ENCODE measurements at places on chromosomes 3 and 15.
A peak's percentile ranks its signal among the peaks of the same experiment; 100 is the strongest.

- H3K36me3 ChIP-seq, result no peaks in the 10 kb centered on the region
- no peak overlapping the region for H3K4me3 ChIP-seq
- no peak for DNase-seq
- H3K27ac ChIP-seq, result no peak overlapping the region
These were observed 42.6 kb downstream of the CCR4 start for GRCh38 chr3:32994045-32994444.

DNA sequence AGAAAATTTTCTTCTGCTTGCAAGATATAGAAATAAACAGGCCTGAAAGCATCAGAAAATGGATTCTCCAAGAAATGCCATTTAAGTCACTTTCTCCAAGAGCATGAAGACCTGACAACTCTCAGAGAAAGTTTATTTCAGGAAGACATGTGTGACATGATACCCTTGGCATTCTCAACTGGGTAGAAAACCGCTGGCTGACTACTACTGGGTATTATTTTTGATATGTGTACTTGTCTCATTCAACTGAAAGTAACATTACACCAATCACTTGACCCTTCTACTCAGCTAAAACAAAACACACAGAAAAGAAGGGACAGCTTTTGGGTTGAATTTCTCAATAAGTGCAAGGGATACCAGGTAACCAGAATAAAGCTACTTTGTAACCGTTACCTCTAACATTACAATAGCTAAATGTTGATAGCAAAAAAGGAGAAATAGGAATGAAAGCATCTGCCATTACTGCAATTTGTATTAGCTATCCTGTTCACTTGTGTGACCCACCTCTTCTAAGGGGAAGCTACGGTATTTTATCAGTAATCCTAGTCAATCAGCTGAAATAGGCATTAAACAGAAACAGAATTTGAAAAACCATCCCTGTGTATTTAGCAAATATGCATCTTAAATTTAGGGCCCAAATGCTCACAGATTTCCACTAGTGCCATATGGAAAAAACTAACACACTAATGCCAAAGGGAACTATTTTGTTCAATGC is 7.3 kb downstream of the TRA2B start:
- H3K36me3 ChIP-seq, result peaks cover 93% of the 10 kb centered on the region
- no peak for DNase-seq
- H3K27me3 ChIP-seq, result no peaks in the 10 kb centered on the region
- peaks cover 11% of the 10 kb centered on the region for H3K4me1 ChIP-seq
- no peak overlapping the region for H3K27ac ChIP-seq
- no peak overlapping the region for H3K4me3 ChIP-seq

DNA sequence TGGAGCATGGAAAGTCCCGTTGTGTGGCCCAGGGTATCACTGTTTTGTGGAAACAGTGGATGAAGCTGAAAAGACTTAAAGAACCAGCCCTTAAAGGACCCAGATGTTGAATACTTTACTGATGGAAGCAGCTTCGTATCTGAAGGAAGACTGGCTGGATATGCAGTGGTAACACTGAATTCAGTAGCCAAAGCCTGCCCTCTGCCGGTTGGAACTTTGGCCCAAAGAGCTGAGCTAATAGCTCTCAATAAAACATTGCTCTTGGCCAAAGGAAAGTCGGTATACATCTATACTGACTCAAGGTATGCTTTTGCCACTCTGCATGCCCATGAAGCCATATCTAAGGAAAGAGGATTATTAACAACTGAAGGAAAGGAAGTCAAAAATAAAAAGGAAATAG is 885.4 kb downstream of the PDCD6IP start:
- DNase-seq, result peak; percentile 51
- no peak overlapping the region for H3K27ac ChIP-seq
- H3K4me1 ChIP-seq, result no peaks in the 10 kb centered on the region
- H3K36me3 ChIP-seq, result no peaks in the 10 kb centered on the region

GRCh38 chr15:96273317-96274086 is 57.0 kb upstream of the NR2F2 start:
- no peak for DNase-seq
- no peak overlapping the region for H3K4me3 ChIP-seq
- H3K27me3 ChIP-seq, result no peaks in the 10 kb centered on the region
- no peak overlapping the region for H3K27ac ChIP-seq
- peaks cover 6% of the 10 kb centered on the region for H3K36me3 ChIP-seq

DNA sequence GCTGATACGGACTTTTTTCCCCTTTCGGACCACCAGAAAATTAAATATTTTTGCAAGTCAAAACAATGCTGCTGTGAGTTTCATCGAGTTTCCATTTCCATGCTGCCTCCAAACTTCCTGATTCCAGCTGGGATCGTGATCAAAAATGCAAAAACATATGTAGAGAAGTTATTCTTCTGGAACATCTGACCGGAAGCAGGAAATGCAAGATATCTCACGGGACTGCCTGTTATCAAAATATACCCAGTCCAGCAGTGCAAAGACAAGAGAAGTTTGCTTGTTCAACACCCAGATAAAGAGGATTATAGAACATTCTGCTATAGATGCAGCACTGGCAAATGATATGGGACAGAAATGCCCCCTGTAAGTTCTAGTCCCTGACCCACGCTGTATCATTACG is 726.7 kb upstream of the NR2F2 start:
- no peak overlapping the region for H3K27ac ChIP-seq
- H3K36me3 ChIP-seq, result no peaks in the 10 kb centered on the region
- H3K4me1 ChIP-seq, result peaks cover 1% of the 10 kb centered on the region

GRCh38 chr3:34263101-34263621 is 464.7 kb downstream of the PDCD6IP start:
- H3K4me1 ChIP-seq, result peaks cover 18% of the 10 kb centered on the region
- H3K27ac ChIP-seq, result no peak overlapping the region
- H3K27me3 ChIP-seq, result no peaks in the 10 kb centered on the region
- H3K36me3 ChIP-seq, result no peaks in the 10 kb centered on the region
- no peak overlapping the region for H3K4me3 ChIP-seq
- DNase-seq, result no peak

Measured in neuronal stem cell (in vitro differentiated cells).